Left ventricle myocardium inferior (tissue), 1 donor: ENCODE measurements at places on chromosomes 7 and 10.
A peak's percentile ranks its signal among the peaks of the same experiment; 100 is the strongest.

DNA sequence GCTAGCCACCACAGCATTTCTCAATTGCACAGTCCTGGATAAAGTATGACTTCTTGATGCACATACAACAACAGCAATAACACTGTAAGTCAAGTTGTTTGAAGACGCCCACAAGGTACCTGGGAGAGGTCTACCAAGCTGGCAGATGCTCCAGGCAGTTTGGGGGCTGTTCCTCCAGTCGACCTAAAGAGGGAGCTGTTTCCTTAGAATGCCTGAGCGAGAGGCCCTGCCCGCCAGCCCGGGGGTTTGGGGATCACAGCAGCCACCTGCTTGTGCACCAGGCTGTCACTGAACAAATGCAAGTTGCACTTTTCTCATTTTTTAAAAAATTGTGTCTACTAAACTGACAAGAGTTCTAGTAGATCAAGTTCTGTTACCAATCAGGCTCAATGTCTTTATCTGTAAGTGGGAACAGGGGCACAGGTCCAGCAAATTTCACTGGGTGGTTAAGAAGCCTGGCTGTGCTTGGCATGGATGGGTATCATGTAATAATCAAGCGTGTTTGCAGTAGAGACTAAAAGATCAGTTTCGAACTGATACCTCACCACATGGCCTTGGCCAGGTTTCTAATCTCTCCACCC, 193.8 kb upstream of the ADO start:
- DNase-seq, result peak; percentile 33

DNA sequence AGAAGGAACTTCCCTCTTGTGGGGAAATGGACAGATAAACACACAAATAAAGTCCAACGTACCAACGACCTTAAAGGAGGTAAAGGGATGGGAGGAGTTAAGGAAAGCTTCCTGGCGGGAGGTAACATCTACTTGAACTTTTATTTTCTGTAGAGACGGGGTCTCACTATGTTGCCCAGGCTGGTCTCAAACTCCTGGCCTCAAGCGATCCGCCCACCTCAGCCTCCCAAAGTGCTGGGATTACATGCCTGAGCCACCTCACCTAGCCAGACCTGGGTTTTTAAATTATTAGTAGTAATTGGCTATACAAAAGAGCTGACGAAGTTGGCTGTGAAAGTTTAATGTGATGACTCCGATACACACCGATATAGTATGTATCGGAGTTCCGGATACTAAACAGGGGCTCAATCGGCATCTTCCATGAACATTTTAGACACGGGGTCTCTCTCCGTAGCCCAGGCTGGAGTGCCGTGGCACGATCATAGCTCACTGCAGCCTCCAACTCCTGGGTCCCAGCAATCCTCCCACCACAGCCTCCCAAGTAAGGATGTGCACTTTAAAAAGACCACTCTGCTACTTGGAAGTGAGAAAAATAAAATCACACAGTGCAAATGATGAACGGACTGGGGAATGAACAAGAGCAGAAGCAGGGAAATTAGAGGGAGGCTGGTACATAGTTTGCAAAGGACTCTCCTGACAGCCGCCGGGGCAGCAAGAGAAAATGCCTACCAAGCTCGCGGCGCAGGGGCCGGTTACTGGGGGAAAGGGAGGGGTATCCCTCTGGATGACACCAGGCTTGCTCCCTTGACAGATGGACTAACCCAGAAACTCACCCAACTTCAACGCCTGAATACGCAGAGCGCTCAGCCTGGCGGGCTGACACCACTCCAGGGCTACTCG, 1.0 kb downstream of the BCL7B start:
- DNase-seq, result no peak

DNA sequence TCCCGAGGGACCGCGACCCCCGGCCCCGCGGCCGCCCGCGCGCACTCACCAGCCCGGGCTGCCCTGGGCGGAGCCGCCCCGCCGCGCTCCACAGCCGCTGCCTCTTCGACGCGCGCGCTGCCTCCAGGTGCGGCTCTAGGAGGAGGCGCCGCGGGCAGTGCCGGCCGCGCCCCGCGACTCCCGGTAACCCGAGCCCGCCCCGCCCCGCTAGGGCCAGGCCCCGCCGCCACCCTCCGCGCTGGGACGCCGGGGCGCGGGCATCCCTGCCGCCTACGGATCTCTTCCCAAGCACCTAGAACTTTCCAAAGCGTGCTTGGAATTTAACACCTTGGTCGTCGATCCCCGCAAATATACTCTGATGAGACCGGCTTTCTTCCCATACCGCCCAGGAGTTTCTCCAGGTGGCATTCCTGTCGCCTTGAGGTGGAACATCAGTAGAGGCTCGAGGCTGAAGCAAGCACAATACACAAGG, at the start of gene SLC26A5:
Gene SLC26A5, minus strand, starts transcription at position 159 of the 472 bp plus-strand sequence. CDS start 24,693 bp downstream, outside the sequence.
- DNase-seq, result no peak

GRCh38 chr7:112990624-112991023, 96.0 kb downstream of the GPR85 start:
- no peak for DNase-seq

GRCh38 chr7:43649755-43650274, 66.9 kb downstream of the STK17A start:
- no peak for DNase-seq

GRCh38 chr10:50438049-50438936, 185.5 kb downstream of the SGMS1 start:
- no peak for DNase-seq

GRCh38 chr7:2012981-2013380, 219.8 kb downstream of the MAD1L1 start:
- DNase-seq, result peak; percentile 61

DNA sequence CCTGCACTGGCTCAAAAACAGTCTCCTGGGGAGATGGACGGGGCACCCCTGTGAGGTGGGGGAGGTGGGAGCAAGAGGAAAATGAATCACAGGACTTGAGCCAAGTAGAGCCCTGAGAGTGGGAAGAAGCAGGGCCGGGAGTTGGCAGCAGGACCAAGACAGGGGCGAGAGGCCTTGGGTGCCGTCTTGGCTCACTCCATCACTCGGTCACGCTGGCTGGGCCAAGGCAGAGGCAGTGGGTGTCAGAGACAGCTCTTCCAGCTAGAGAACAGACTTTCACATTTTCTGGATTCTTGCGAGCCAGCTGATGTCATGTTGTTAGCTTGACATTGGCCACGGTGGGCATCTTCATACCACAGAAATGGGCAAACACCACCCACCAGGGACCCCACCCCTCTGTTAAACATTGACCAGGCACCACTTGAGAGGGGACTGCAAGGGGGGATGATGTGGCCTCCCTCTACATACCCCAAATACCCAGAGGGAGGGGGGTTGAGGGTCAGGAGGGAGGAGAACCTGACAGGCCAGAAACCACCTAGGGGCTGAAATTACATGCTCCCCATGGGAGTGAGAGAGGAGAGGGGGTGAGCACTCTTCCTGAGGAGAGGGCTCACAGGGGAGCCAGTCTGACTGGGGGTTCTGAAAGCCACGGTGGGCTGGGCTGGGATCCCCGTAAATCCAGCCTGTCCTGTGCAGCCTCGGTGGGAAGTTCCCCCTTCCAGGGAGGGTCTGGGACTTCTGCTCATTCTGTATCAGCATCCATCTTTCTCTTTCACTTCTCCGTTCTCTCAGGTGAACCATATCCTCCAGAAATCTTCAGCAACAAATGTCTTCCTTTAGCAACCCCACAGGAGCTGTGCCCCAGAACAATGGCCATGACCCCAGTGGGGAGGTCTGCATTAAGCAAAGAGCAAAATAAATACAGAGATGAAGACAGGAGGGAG, 19.6 kb downstream of the CAMK2B start:
- DNase-seq, result no peak

GRCh38 chr10:70592746-70593512, 9.6 kb downstream of the PRF1 start:
- no peak for DNase-seq

- DNase-seq, result no peak
Measured at GRCh38 chr7:159269745-159270144, 125.1 kb upstream of the VIPR2 start.

DNA sequence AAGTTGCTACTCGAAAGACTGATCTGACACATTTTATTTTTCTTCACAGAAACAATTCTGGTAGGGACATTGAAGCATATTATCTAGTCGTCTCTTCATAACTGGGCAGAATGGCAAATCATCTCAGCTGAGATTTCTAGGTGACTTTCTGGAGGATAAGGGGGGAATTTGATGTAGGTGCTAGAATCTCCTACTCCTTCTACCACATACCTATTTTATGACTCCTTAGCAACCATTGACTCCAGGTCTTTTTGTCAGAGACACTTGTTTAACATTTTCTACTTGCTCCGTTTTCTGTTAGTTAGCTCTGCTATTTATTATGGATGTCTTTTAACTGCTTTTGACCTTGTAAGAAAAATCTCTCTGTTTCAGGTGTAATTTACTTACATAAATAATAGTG, 380.9 kb upstream of the SEMA3C start:
- DNase-seq, result no peak

DNA sequence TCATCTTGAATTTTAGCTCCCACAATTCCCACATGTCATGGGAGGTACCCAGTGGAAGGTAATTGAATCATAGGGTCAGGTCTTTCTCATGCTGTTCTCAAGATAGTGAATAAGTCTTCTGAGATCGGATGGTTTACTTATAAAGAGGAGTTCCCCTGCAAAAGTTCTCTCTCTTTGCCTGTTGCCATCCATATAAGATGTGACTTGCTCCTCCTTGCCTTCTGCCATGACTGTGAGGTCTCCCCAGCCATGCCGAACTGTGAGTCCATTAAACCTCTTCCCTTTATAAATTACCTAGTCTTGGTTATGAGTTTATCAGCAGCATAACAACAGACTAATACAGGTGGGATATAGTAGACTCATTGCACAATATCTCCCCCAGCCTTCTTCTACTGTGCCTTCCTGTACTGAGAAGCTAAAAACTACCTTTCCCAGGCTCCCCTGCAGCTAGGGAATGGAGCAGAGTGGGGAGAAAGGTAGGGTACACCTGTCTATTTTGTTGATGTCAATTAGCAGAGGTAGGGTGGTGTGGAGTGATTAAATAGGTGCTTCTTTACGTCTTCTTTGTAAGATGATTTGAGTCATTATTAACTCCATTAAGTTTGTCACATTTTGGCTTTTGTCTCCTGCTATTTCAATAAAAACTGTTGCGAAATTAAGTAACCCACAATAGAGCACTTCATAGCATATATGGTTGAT, 48.2 kb upstream of the EBLN1 start:
- DNase-seq, result no peak

DNA sequence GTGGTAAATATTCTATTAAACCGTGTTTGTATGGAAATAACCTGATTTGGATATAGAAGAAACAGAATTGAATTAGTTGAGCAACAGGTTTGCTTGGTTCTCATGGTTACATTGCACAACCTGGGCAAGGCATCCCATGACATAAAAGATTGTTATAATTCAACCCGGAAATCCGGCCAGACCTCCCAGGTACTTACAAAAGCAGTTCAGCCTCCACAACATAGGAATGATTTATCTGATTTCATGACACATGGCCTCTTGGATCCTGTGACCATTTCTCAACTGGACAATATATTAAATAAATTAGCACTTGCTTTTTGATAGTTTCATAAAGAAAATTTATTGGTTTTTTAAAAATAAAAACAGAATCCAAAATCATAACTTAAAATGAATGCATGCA, 55.1 kb upstream of the PTPN12 start:
- DNase-seq, result no peak

GRCh38 chr7:107943018-107943417, 52.0 kb downstream of the DLD start:
- DNase-seq, result no peak

DNA sequence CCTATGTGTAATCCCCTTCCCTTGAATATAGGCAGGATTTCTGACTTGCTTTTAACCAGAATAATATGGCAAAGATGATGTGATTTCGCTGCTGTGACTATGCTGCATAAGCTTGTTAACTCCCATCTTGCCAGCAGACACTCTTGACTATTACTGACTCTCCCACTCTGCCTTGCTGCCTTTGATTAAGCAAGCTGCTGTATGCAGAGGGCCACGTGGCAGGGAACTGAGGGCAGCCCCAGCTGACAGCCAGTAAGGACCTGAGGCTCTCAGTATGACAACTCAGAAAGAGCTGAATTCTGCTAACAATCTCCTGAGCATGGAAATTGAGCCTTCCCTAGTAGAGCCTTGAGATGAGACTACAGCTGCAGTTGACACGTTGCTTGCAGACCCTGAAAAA, 279.4 kb upstream of the CACNA2D1 start:
- DNase-seq, result no peak

GRCh38 chr7:137032436-137032835, 164.0 kb downstream of the CHRM2 start:
- no peak for DNase-seq

DNA sequence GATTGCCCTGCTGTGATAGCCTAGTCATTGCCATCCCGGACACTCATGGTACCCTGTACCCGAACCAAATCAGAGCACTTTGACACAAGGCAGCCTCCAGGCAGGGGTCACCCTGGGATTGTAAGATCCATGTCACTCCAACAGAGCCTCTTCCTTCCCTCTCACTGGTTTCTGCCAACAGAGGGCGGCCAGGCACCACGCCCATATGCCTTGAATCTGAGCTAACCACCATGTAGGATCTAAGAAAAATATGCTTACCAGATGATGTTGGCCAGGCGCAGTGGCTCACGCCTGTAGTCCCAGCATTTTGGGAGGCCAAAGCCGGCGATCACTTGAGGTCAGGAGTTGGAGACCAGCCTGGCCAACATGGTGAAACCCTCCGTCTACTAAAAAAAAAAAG, 389.2 kb upstream of the KLF6 start:
- no peak for DNase-seq

GRCh38 chr7:133230591-133231194, 22.2 kb upstream of the EXOC4 start:
- DNase-seq, result no peak

DNA sequence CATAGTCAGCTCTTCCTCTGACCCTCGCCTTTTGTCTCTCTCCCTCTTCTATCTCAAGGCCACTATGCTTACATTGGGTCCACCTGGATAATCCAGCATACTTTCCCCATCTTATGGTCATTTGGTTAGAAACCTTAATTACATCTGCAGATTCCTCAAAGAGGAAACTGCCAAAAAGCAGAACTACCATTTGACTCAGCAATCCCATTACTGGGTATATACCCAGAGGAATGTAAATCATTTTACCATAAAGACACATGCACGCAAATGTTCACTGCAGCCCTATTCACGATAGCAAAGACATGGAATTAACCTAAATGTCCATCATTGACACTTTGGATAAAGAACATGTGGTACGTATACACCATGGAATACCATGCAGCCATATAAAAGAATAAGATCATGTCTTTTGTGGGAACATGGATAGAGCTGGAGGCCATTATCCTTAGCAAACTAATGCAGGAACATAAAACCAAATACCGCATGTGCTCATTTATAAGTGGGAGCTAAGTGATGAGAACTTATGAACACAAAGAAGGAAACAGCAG, 114.8 kb upstream of the NPY start:
- no peak for DNase-seq

GRCh38 chr10:72164617-72165016, 51.2 kb upstream of the ANAPC16 start:
- DNase-seq, result no peak
